ENCODE measurements at places on chromosomes 7 and 10.

- DNase-seq = no peak
Observed at GRCh38 chr7:100640517-100641440, 573 bp downstream of the TFR2 start.

GRCh38 chr7:112112822-112113255 lies 93.4 kb downstream of the DOCK4 start:
- no peak for DNase-seq

DNA sequence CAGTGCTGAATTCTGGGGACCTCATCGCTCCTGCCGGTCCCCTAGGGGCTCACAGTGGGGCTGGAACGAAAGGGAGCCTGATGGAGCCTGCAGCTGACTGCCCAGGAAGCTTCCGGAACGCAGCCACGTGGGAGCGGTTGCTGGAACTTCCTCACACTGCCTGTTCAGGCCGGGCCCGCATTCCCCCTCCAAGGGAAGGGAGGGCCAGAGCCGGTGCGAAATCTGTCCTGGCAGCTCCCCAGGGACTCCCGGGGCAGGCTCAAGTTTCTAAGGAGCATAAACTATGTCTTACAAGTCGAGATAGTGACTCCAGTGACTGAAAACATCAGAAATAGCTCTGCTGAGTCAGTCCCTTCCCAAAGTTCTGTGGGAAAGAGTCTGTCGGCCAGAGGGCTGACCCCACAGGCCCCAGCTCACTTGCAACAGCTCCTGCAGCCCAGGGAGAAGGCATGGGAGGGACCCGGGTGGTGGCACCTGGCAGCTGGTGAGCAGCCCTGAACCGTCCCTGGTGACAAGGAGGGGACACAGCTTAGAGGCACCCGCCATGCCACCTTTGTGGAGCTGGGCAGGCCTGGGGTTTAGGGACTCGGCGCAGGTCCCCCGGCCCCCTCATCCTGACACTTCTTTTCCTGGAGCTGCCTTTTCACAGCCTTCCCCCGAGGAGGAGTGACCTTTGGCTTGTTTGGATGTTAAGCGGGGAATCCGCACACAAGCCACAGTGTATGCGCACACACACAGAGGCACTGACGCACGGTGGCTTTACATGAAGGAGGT lies 47.6 kb downstream of the PDGFA start:
- DNase-seq = peak; percentile 77

GRCh38 chr7:140156460-140157080 lies 20.2 kb downstream of the KDM7A start:
- DNase-seq = no peak

- DNase-seq = no peak
Observed at GRCh38 chr10:35426657-35427056, 90.3 kb downstream of the CCNY start.

GRCh38 chr7:132527467-132528410 lies 48.5 kb downstream of the PLXNA4 start:
- no peak for DNase-seq

GRCh38 chr10:113235508-113235907 lies 285.5 kb downstream of the TCF7L2 start:
- peak; percentile 72 for DNase-seq

GRCh38 chr7:88071994-88072714 lies 138.1 kb downstream of the ADAM22 start:
- no peak for DNase-seq

DNA sequence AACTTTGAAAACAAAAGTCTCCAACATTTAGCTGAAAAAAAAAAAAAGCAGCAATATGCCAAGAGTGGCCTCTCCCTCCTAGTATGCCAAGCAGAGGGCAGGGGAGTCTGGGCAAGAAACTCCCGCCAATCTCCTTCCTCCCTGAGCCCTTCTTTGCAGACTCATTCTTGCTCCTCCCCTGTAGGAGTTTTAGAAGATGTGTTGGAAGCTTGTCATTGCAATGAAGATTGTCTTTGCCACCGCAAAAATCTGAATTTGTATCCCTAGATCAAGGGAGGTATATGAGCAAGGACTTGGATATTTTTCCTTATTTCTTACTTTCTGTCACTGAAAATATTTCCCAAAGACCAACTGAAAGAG lies 2.6 kb upstream of the TNS3 start:
- DNase-seq = no peak

DNA sequence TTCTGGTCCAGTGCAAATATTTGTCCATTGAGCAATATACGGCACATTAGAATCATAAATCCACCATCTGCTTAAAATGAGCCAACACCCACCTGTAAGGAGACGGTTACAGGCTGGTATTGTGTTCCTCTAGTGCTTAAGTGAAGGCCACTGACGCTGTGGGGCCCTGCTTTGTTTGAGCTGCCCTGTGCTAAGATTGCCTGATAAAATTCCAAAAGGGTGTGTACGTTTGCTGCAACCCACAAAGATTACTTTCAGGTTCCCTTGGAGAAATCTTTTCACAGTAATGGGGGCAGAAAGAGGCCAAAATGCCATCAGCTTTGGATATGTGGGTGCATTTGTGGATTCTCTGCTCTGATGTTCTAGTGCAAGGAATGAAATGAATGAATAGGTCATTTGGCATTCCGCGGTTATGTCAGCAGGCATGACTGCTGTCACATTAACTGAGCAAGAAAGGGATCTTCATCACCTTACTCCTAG lies 34.4 kb downstream of the AGR3 start:
- peak; percentile 76 for DNase-seq

GRCh38 chr10:121518333-121518732 lies 79.9 kb downstream of the FGFR2 start:
- DNase-seq = no peak

DNA sequence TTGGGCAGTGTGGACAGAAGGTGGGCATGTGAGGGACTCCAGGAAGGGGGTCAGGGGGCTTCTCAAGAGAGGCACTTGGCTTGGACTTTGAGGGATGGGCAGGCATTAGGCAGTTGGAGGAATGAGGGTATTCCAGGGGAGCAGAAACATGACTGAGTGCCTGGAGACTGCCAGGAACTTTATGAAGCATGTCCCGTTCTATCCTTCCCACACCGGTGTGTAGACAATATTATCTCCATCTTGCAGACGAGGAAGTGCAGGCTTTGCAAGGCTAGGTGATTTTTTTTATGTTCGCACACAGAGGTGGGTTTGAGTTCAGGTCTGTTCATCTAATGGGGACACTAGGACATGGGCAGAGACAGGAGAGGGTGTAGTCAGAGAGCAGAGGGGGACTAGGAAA lies 162.7 kb downstream of the RPS24 start:
- DNase-seq = no peak

GRCh38 chr7:97732565-97733275 lies 834 bp downstream of the TAC1 start:
- no peak for DNase-seq

GRCh38 chr10:110214371-110214826 lies 7.0 kb downstream of the MXI1 start:
- no peak for DNase-seq

- DNase-seq = no peak
Observed at GRCh38 chr7:116691664-116692063, 19.7 kb downstream of the MET start.

- DNase-seq = no peak
Observed at GRCh38 chr10:62760401-62760800, 44.1 kb upstream of the ADO start.

DNA sequence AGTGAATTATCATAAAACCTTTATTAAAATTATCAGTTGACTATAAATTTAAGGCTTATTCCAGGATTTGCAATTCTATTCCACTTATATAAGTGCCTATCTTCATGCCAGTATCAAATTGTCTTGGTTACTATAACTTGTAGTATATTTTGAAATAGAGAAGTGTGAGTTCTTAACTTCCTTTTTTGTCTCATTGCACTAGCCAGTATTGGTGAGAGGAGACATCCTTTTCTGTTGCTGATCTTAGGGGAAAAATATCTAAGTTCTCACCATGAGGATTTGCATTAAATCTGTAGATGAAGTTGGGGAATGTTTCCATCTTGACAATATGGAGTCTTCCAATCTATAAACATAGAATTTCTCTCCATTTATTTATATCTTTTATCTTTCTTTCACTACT lies 104.2 kb upstream of the MKI67 start:
- no peak for DNase-seq

- no peak for DNase-seq
Observed at GRCh38 chr10:10126218-10126617, 891.5 kb upstream of the CELF2 start.

- DNase-seq = no peak
Observed at GRCh38 chr10:99917963-99918825, 91.6 kb downstream of the DNMBP start.

GRCh38 chr7:98731651-98732050 lies 114.6 kb downstream of the NPTX2 start:
- DNase-seq = no peak

- DNase-seq = no peak
Observed at GRCh38 chr7:46165276-46165675, 244.2 kb upstream of the IGFBP3 start.

DNA sequence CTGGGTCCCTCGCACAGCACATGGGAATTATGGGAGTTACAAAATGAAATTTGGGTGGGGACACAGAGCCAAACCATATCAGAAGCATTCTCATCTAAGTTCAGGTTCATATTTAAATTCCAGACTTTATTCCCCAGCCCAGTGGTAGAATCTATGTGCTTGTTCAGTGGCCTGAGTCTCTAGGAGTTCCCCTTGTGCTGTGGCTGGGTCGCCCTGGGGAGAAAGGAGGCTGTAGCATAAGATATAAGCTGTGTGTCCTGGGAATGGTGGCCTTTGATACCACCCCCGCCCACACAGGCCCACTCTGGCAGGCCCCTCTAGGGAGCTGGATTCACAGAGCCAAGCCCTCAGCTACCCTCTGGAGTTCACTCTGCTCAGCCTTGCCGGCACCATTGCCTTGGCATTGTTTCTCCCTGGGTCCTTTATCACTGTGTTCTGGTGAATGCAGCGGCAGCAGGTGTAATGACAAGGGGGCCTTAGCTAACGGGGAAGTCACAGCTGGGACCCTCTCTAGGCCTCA lies 64.2 kb downstream of the MINDY4 start:
- no peak for DNase-seq

- no peak for DNase-seq
Observed at GRCh38 chr10:101331956-101332355, 22.0 kb upstream of the BTRC start.

- DNase-seq = no peak
Observed at GRCh38 chr7:97272237-97272975, 154.9 kb downstream of the SDHAF3 start.

DNA sequence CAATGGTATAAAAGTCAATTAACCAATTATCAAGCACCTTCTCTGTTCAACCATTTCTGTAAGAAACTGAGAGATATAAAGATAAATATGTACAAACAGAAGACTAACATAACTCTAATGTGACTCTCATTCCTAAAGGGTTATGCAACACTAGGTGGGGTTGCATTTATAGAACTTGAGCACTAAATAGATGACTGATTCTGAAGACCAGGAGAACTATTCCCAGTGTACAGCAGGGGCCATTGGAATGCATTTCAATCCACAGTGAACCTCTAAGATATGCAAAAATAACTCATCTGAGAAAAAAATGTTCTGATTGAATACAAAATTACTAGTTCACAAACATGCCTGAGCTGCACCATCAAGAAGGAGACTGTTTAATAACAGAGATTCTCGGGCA lies 341.2 kb upstream of the STEAP1 start:
- no peak for DNase-seq

- DNase-seq = no peak
Observed at GRCh38 chr7:151432658-151433521, 7.1 kb downstream of the CRYGN start.

DNA sequence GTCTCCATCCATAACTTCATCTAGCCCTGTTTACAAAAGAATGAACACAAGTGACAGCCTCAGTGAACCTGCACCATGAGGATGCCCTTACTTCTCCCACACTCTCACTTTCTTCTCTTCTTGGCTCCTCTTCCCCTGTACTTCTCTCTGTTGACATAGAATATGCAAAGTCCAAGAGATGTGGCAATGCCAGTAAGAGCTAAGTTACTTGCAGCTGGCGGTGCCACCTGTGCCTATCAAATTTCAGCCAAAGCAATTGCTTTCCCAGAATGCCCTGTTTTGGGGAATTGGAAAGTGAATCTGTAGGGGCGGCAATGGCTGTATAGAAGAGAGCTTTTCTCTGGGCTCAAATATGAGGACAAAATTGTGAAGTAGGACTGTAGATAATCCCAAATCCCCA lies 557.8 kb downstream of the AUTS2 start:
- DNase-seq = no peak

DNA sequence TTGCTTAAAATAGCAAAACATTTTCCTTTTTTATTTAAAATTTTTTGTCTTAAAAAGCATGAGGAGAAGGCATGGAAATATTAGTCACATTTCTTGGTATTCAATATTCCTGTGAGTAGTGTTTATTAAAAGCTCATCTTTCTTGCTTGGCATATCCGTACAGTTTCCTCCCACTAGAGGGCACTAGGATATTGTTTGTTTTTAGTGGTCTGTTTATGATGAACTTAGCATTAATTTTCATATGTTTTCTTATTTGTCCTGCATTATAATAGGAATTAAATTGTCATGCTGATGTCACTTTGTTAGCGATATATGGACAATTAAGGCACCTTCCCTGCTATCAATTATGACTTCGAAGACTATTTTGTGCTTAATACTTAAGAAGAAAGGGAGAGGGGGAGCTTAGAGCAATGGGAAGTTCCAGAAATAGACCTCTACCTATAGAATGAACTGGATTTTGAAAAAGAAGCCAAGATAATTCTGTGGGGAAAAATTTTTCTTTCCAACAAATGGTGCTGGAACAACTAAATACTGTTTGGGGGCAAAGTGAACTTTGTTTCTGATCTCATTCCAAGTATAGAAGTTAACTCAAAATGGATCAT lies 91.0 kb upstream of the STRIP2 start:
- no peak for DNase-seq

- no peak for DNase-seq
Observed at GRCh38 chr10:58048936-58049335, 218.8 kb downstream of the IPMK start.

GRCh38 chr10:88152728-88153133 lies 289.3 kb downstream of the PTEN start:
- no peak for DNase-seq

DNA sequence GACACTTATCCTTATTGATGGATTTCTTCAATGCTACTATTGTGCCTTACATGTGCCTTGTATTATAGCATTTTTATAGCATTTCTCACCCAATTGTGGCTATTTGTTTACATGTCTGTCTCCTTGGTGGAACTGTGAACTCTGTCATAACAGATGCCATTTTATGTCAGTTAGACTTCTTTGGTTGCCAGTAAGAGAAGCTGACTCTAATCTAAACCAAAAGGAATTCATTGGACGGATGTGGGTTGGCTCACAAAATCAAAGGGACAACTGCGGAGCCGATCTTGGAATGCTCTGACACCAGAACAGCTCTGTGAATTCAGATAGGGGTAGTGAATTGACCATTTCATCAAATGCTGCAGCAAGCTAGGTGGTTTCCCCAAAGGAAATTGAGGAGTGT lies 15.0 kb downstream of the GARIN1A start:
- DNase-seq = no peak

GRCh38 chr10:87913156-87913921 lies 49.9 kb downstream of the PTEN start:
- DNase-seq = no peak

All from lower lobe of right lung (tissue), 2 donors.